NCI-H1694 treated with DMSO at 0.1 percent for 48 hours (cell line): ENCODE measurements at places on chromosomes 12 and 14.

- DNase-seq: peak; percentile 83
Measured at GRCh38 chr12:86513226-86513625, 257.0 kb upstream of the MGAT4C start.

GRCh38 chr12:98903875-98904274 is 258.8 kb downstream of the APAF1 start:
- no peak for DNase-seq

GRCh38 chr12:68487721-68488309 is 122.9 kb upstream of the RAP1B start:
- DNase-seq: no peak

DNA sequence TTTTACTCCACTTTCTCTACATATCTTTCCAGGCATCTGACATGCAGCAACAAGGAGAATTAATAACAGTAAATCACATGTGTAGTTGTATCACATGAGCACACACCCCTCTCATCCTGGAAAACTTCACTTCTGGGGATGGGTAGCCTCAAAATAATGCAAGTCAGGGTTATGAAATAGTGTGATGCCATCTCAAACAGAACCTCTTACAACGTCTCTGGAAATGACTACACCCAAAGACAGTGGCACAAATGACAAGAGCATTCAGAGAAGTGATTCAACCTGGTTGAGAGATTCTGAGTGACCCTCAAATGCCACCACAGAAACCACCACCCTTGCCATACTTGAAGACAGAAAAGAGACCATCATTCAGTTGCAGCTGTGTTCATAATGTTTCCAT is 2.8 kb downstream of the DIO2 start:
- no peak for DNase-seq

GRCh38 chr12:78864403-78864869 is at the start of gene SYT1:
Gene SYT1 (plus strand): TSS chr12:78864774.
- peak; percentile 87 for DNase-seq

DNA sequence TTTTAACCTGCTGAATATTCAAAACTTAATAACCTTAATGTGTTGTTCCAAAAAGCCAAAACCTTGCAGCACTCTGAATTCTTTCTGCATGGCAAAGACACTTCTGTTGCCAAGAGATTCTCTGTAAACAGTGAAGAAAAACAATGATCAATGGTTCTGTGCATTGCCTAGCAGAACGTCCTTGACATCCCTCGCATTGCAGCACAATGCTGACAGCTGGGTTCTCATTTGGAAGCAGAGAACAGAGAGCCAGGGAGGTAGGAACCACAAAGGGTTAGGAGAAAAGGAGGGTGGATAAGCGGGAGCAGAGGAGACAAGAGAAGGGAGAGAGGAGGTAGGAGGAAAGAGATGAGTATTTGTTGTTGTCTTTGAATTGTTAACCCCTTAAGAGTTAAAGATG is 501.1 kb downstream of the NAV3 start:
- DNase-seq: peak; percentile 19

- DNase-seq: no peak
Measured at GRCh38 chr14:97432586-97432985, 635.4 kb downstream of the VRK1 start.

DNA sequence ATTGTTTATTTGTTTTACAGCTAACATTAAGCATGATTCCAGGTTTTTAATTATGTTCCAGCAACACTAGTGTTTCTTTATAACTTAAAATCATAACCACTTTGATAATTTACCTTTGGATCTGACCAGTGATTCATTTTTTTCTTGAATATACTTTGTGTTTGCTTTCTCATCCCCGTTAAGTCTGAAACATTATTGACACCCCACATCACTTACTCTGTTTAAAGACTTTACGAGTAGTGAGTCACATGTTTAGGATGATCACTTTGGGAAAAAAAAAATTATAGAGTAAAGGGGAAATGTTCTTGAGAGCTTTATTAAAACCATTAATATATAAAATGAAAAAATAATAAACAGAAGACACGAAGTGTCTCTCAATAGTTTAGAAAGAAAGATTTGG is 132.2 kb downstream of the MON2 start:
- no peak for DNase-seq

DNA sequence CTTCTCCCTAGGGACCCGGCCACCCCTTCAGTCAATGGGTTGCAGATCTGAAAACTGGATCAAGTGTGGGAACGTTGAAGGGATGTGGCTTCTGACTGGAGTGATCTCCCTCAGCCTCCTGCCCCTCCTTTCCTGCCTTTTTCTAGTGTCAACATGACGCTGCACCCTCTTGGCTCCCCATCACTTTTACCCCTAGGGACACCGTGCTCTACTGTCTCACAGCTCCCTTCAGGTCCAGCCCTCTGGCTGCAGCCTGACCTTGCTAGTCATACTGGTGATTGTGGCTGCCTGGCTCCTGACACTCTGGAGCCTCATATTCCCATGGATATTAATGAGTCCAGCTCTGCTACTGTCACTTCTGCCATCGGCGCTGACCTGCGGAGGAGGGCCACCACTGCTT is 51.5 kb upstream of the RASSF3 start:
- DNase-seq: no peak

DNA sequence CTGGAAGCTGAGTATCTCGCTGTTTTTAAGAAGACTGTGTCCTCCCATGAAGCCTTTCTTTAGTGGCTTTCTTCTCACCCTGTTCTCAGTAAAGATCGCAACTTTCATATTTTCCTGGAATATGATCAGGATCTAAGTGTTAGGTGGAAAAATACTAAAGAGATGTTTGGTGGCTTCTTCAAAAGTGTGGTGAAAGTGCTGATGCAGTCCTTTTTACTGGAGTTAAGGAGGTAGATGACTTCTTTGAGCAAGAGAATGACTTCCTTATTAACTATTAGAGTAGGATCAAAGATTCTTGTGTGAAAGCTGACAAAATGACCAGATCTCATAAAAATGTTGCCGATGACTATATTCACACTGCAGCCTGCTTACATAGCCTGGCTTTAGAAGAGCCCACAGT is 141.6 kb downstream of the SLC5A8 start:
- no peak for DNase-seq

- no peak for DNase-seq
Measured at GRCh38 chr14:103204852-103205540, 81.7 kb downstream of the TNFAIP2 start.

DNA sequence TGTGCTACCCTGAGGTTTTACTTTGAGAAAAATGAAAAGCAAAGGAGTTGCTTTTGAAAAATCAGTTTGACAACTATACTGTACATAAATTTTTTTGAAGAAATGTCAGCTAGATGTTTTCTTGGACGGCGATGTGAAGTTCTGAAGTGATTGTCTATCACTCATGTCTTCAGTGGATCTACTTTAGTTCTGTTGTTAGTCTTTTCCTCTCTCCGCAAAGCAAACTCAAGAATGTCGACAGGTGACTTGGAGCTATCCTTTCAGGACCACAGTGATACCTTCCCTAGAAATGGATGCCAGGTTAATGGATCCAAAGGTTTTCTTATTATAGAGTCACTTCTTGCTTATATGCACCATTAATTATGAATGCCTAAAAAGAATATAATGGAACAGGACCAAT is 1.2 kb downstream of the PTPRO start:
- DNase-seq: no peak

GRCh38 chr12:100133200-100133599 is 9.5 kb downstream of the BLTP3B start:
- DNase-seq: no peak

DNA sequence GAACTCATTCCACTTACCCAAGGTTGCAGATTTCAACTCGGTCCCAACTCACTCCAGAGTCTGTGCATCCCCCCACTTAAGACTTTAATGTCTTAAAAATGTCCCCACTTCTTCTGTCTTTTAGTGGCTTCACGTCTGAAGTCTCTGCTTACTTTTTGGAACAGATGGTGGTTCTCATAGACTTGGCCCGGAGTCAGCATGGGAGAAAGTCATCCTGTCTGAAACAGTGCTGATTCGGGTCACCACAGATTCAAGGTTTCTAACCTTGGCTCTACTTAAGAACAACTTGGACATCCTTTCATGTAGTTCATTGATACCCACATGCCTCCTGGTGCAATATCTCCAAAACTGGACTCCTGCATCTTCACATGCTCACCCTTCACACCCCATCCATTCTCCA is 26.0 kb downstream of the CHST11 start:
- DNase-seq: no peak

DNA sequence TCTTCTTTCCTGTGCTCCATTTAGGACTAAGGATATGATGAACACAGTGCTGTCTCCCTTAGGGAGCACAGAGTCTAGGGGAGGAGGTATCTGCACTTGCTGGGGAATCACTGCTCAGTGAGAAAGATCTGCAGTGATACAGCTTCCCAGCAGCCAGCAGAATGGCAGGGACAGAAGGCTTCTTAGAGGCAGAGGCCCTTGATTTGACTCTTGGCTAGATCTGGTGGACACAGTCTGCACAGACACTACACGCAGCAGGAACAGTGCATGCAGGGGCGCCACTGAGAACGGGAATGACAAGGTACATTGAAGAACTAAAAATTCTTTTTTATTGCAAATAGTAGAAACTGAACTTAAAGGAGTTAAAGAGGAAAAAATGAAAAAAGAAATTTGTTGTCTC is 51.6 kb downstream of the KCNA1 start:
- no peak for DNase-seq

DNA sequence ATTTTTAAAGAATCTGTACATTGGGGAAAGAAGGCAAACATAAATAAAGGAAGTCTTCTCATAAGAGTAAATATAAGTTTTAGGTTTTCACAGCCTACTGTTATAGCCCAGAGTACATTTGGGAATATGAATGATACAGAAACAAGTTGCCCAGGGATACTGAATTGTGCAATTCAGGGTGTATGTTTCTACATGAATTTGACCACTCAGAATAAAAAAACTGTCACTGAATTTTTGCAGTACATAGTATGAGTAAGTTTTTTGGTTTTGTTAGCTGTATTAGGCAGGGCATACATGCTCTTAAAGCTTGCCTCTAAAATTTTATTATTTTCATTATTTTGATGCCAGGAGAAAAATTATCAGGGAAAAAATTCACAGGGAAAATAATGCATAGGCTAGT is 6.6 kb upstream of the PCNX4 start:
- DNase-seq: no peak

DNA sequence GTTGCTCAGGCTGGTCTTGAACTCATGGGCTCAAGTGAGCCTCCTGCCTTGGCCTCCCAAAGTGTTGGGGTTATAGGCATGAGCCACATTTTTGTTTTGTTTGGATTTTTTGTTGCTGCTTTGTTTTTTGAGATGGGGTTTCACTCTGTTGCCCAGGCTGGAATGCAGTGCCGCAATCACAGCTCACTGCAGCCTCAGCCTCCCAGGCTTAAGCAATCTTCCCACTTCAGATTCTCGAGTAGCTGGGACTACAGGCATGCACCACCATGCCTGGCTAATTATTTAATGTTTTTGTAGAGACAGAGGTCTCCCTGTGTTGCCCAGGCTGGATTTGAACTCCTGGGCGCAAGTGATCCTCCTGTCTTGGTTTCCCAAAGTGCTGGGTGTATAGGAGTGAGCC is 5.7 kb upstream of the PLEK2 start:
- no peak for DNase-seq
